Cardiac septum (tissue), 1 donor: ENCODE measurements at places on chromosomes 2 and 18. TPM values are rescaled to one million over a fixed set of nuclear protein-coding genes. Genes with fewer than 3 reads are reported as not detected.

DNA sequence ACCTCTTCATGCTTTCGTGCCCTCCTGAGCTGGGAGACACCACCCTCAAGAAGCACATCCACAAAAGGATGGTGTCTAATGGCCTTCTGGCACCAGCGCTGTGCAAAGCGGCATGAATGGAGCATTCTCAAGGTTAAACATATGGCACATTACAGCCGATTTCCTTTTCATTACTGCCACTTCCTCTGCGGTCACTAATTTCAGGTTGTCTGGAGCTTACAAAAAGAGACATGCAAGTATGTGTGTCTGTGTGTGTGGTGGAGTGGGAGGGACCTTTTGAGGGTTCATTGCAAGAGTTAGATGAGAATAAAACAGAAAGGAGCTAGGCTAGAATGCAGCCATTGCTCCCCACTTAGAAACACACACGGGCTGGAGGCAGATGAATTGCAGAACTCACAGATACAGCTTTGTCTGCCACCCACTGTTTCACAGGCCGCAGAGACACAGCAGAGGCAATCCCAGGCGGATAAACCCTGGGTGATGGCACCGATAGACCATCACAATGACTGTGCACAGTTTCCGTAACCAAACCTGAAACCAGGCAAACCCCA lies 76.0 kb downstream of the TGIF1 start:
- DNase-seq: no peak

DNA sequence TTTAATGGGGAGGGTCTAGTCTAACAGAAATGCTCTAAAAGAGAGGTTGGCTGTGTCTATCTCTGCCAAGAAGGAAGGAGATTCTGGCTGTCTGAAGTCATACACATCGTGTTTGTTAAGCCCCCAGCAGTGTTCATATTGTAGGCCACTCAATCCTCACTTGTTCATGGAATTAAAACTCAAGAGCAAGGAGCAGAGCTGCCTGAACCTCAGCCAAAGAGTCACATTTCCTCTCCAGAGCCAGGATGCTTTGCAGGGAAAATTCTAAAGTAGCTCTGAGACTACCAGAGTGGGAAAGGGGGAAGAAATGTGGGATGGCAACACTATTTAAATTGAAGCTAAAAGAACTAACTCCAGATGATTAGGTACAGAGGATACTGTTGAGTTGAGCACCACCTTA lies 190.7 kb upstream of the CXCR4 start:
- DNase-seq: no peak

- no peak for DNase-seq
Measured at GRCh38 chr2:149002891-149003740, 35.4 kb upstream of the LYPD6B start.

PXDN gene
- total RNA-seq: 27.5 TPM

GRCh38 chr2:3233877-3234276 lies 143.7 kb downstream of the EIPR1 start:
- no peak for DNase-seq

COBLL1 gene
- total RNA-seq: 15.0 TPM

DAW1 gene
- total RNA-seq: not detected

DNA sequence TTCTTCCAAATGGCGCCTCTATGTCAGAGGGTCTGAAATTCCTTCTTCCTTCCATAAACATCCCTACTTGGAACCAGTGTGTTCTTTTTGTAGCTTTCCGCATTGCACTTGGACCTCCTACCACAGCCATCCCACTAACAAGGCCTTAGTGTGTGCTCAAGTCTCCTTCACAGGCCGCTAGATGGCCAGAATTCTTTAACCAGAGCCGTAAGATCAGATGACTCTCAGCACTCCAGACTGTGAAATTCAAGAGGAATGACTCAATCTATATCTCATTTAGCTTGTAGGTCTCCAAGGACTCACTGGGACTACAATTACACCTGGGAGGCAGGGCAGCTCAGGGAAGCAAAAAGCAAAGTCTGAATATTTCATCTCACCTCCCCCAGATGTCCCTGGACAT lies 298.9 kb downstream of the EIPR1 start:
- no peak for DNase-seq
